ENCODE measurements at places on chromosomes 2 and 18.
A peak's percentile ranks its signal among the peaks of the same experiment; 100 is the strongest.

DNA sequence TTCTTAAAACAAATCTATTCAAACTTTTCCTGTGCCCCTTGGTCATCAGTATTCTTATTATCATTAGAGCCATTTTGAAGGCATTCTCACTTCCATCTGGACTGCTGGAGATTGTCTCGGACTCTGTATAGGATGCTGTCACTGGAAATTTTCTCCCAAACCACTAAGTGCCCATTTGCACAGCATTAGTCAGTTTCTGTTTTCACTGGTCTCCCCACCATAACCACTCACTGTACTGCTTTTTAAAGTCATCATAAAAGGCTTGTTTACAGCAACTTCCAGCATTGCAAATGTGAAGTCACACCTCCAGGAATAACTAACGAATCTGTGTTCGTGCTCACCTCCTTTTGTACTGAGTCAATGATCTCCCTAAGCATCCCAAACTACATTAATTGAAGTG, 150.9 kb upstream of the SERTAD2 start:
- no peak for DNase-seq

DNA sequence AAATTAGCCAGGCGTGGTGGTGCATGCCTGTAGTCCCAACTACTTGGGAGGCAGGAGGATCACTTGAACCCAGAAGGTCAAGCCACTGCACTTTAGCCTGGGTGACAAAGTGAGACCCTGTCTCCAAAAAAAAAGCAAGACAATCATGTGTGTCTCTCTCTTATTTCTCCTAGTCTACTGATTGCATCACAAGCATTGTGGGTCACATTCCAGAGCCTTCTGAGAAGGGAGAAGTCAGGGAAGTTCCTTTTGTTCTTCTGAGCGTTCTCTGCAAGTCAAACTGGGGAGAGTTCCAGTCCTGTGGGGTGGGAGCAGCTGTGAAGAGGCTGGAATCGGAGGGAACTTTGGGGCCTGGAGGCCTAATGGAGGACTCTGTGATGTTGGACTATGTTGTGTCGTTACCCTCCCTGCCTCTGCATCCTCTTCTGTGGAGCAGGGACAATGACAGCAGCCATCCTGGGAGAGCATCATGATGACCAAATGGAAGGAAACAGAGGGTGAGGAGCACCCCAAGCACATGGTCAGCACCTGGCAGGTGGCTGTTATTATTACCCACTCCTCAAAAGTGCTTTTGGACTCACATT, 115.4 kb downstream of the MRO start:
- no peak for DNase-seq

DNA sequence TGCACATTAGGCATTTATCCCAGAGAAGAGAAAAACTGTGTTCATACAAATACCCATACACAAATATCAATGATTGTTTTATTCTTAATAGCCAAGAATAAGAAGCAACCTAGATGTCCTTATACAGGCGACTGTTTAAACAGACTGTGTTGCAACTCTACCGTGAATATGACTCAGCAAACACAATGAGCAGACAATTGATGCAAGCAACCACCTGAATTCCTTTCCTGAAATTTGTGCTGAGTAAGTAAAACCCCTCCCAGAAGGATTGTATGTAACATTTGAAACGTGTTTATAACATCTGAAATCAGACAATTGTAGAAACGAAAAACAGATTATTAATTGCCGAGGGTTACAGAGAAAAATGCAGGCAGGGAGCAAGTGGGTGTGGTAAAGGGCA, 621.9 kb upstream of the SOX11 start:
- DNase-seq: no peak

GRCh38 chr2:98333922-98334321, 12.3 kb upstream of the CNGA3 start:
- DNase-seq: no peak

- DNase-seq: no peak
Observed at GRCh38 chr2:173184031-173185004, 108.7 kb downstream of the MAP3K20 start.

DNA sequence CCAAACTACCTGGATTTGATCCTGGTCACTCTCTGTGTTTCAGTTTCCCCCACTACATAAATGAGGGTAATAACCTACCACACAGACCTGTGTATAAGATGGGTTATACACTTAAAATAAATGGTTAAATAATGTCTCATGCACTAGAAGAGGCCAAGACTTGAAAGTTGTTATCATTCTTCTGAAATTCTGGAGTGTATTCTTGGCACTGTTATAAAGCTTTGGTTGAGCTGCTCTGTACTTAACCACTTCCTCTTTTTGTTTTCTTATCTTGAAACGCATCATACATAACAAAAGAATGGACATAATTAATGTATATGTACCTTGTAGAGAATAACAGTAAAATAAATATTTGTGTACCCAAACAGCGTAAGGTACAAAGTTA, 281.0 kb downstream of the AFF3 start:
- peak; percentile 7 for DNase-seq

- no peak for DNase-seq
Observed at GRCh38 chr2:19434413-19434812, 76.0 kb upstream of the OSR1 start.

GRCh38 chr18:12155996-12156395, 62.4 kb downstream of the ANKRD62 start:
- DNase-seq: no peak

- DNase-seq: no peak
Observed at GRCh38 chr18:7257426-7257740, 26.5 kb downstream of the LRRC30 start.

- no peak for DNase-seq
Observed at GRCh38 chr2:230796280-230796862, 68.4 kb upstream of the ITM2C start.

DNA sequence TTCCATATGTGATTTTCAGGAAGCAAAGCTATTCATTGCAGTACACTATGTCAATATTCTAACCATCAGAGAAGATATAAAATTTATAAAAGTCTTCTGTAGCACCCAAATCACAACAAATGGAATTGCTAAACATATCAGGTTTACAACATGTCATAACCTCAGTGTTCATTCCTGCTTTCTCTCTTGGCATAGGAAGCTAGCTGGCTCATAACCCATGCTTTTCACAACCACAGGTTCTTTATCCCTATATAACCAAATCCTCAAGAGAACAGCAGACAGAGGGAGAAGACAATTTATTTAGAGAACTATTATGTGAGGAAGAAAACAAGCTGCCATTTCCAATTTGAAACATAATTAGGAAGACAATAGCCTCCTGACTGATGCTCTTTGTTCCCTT, 997.0 kb upstream of the ACVR2A start:
- no peak for DNase-seq

GRCh38 chr2:97871096-97871780, 124.5 kb downstream of the TMEM131 start:
- DNase-seq: no peak

- DNase-seq: no peak
Observed at GRCh38 chr2:204967199-204967960, 422.1 kb downstream of the PARD3B start.

DNA sequence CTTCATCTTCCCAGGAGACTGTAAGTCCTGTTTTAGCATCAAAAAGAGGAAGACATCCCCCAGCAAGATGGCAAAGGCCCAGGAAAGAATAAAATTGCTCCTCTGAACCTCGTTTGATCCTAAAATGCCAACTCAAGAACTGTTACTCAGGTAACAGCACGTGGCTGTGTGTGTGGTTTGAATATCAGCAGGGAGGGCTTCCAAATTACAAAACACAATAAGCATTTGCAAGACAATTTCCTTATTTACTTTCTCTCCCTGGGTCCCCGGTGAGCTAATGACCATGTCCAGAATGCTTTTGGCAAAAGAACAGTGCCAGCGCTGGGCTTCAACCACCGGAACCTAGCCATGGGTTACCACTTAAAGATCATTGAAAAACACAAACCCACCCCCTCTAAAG, 163.6 kb downstream of the C1D start:
- no peak for DNase-seq

GRCh38 chr2:105886687-105887086, 142.0 kb downstream of the NCK2 start:
- DNase-seq: no peak

GRCh38 chr2:88537640-88538039, 85.1 kb upstream of the FOXI3 start:
- no peak for DNase-seq

DNA sequence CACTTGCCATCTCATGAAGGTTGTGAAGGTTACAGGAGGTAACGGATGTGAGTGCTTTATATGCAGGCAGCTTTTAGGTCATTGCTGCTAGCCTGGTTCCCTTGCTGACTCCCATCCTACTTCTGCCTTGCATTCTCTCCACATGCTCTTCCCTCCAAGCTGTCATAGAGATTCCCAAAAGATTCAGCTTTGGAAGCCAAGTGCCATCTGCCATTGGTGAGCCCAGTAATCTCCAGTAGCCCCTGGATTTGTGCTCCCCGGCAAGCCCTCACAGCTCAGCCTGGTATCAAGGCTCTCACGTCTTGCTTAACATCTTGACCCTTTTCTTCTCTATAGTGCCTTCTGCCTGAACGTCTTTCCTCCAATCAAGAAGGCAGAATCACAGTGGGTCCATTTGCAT, 61.6 kb downstream of the MYT1L start:
- no peak for DNase-seq

DNA sequence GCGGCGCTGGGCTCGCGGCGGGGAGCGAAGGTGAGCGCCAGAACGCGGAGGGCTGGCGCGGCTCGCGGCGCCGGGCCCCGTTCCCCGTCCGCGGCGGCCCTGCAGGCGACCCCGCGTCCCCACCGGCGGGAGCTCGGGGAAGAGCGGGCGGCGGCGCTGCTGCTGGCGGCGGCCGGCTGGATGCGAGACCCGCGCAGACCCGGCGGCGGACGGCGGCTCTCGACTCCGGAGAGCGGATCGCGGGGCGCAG, 213 bp downstream of the DOK6 start:
- no peak for DNase-seq

Measured in MM.1S (cell line).